ENCODE measurements at places on chromosomes 5 and 9.

GRCh38 chr5:2757563-2758351, 6.3 kb upstream of the IRX2 start:
- no peak for DNase-seq

DNA sequence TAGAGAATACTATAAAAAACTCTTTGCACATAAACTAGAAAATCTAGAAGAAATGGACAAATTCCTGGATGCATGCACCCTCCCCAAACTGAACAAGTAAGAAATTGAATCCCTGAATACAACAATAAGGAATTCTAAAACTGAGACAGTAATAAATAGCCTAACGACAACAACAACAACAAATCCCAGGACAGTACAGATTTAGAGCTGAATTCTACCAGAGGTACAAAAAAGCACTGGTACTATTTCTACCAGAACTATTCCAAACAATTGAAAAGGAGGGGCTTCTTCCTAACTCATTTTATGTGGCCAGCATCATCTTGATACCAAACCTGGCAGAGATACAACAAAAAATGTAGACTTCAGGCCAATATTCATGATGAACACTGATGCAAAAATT, 394.4 kb upstream of the RORB start:
- no peak for DNase-seq

GRCh38 chr9:97592126-97592525, 41.0 kb downstream of the TSTD2 start:
- DNase-seq: no peak

DNA sequence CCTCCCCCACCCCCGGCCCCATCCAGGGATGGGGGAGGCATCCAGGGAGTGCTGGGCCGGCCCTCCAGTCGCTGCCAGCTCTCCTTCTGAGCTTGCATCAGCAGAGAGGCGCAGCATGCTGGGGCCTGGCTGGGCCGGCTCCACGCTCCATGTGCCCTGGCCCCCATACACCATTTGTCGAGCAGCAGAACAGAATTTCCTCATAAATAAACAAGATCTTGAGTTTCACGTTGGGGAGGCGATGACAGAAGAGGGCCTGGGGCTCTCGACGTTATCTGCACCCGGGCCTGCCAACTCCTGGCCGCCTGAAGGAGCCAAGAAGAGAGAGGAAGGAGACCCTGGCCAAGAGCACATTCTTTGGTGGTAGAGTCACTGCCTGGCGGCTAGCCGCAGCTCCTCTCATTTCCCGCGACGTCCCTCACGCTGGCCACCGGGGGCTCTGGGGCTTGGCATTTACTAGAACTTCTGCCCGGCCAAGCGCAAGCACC, 177.0 kb downstream of the FGF18 start:
- no peak for DNase-seq

GRCh38 chr5:93596676-93597490, 13.9 kb downstream of the NR2F1 start:
- DNase-seq: no peak

DNA sequence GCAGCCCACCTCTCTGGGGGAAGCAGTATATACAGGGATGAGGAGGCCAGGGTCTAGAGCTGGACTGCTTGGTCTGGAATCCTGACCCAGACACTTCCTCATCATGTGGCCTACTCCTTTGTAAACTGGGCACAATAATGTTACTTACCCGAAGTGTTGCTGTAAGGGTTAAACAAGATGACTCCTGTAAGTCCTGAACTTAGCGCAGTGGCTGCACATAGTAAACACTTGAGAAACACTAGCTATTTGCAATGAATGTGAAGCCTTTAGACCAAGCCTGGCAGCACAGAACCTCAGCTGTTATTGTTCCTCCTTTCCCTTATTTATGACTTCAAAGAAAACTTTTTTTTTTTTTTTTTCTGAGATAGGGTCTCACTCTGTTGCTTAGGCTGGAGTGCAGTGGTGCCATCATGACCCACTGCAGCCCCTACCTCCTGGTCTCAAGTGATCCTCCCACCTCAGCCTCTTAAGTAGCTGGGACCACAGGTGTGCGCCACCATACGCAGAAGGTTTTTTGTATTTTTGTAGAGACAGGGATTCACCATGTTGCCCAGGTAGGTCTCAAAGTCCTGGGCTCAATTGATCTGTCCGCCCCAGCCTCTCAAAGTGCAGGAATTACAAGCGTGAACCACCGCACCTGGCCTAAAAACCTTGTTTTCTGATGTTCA, 96.2 kb upstream of the IL6ST start:
- DNase-seq: no peak

DNA sequence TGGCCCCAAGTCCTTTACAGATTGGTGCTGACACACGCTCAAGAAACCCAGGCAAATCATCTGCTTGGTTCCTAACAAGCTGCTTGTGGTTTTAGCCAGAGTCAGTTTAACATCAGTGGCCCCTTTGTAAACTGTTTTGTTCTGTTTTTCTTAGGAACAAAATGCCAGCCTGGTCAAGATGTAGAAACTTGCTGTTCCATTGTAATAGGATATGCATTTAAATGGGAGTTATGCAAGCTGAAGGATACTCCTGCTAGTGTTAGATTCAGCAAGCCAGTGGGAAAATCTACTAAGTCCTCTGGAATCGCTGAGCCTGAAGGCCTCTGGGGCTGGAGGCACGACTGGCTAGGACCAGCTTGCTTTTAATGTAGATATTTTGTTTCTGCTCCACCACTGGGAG, 391.1 kb downstream of the TLE4 start:
- DNase-seq: no peak

DNA sequence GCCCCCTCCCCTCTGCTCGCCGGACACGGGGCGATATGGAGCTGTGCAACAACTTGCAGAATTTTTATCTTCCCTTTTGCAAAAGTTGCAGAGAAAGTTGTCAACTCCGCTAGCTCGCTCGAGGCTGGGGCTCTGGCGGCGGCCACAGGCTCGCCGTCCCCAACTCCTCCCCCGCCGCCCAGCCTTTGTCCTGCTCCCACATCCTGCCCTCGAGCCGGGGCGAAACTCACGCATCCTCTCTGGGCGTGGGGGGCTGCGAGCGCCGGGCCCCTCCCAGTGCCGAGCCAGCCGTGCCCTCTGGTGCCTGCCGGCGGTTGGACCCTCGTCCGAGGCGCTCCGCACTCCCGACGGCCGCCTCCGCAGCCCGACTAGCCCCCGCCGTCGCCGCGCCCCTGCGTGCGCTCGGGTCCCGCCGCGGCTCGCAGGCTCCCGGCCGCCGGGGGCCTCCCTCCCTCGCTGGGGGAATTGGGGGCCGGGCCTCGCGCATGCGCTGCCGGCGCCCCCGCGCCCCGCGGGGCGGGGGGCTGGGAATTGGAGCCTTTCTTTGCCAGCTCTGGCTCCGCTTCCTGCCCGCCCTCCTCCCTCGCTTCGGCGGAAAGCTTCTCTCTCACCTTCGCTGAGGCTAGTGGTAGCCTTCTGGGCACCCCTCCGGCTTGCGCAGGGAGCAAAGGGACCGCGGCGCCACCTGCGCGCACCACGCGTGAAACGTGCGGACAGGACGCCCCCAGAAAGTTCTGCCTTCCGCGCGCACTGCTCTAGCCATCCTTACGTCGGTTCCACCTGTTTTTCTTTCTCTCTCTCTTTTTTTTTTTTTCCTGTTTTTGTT, at the start of gene CCNJL:
TSS of gene CCNJL (minus strand) at position 431 of the 826 bp plus-strand sequence. CDS start 641 bp downstream, outside the sequence.
- DNase-seq: peak; percentile 59

DNA sequence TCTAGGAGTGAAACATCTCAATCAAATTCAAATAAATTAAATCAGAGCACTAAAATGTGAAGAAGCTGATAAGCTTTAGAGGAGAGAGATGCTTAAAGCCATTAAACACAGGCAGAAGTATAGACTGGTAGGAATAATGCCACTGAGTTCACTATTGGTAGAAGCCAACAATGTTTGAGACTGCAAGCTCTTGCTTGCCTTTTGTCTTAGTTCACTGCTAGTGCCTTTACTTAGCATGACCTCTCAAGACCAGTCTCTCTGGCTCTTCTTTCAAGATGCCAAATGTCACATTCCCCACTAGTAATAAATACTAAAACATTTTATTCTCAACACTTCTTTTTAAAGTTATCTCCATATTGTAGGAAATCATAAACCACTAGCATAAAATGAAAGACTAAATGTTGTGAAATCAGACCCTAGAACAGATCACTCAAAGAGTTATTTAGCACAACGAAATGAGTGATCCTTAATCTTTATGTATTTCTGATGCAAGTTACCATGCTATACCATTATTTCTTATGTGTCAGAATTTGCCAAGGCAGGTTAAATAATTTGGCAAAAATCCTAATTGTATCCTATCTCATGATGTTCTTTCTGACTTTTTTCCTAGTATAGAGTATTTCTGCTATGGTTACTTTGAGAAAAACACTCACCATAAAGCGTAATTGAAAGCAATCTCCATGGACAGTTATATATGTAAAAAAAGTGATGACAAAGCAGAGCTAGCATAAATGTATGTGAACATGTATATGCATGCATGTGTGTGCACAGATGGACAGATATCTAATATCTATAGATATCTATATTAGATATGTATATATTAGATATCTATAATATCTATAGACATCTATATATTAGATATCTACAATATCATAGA, 57.5 kb downstream of the PJA2 start:
- DNase-seq: no peak

GRCh38 chr5:97133101-97133500, 9.3 kb downstream of the LIX1 start:
- no peak for DNase-seq

All from NCI-H2081 treated with DMSO at 0.1 percent for 48 hours (cell line).